ENCODE measurements at places on chromosomes 4 and X.

- DNase-seq: no peak
These were observed 152.7 kb downstream of the TEX11 start for GRCh38 chrX:70755850-70756249.

GRCh38 chr4:39037491-39037825 is 5.2 kb upstream of the TMEM156 start:
- peak; percentile 68 for DNase-seq

DNA sequence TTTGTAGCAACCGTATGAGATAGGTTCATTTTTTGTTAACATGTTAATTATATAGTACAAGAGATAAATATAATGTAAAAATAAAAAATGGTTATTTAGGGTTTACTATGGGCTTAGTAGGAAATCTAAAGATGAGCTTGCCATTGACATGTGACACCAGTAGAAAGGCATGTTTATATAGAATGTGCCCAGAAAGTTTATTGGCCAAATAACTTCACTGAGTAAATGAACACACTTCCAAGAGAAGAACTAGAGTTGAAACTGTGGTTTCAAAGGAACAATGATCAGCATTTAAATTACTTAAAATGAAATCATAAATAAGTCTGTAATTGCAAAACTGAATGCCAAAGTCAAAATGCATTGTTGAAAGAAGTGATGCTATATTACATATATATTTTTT is 503.3 kb downstream of the STPG2 start:
- no peak for DNase-seq

DNA sequence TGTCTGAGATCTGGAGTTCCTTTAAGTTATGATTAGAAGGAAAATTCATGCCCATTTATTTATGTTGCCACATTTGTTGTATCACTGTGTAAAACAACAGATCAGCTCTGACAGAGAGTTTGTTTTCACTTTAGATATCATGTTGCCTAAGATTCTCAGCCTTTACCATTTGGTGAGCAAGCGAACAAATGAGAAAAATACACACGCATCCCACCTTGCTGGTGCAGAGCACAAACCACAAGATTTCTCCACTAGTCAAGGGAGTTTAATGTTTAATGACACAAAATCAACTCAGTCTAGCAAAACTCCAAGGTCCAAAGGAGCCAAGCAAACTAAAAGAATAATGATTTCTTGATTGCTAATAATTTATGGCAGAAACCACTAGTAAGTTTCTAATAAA is 27.7 kb downstream of the FGF5 start:
- no peak for DNase-seq

DNA sequence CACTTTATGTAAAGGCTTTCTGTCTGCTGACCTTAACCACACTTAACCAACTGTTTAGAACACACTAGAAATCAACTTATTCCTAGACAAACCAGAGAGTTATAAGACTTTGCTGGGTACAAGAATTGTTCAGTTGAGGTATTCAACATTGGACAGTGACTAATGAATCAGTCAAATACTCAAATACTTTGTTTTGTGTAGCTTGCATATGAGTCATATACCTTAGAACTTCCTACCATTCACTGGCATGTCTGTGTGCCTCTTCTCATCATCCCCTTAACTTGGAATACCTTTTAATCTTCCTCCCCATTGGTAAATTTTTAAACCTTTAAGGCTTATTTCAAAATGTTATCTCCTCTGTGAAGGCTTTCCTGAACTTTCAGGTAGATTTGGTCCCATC is 708.8 kb upstream of the GRIA3 start:
- no peak for DNase-seq
